Ureter (tissue), 1 donor: ENCODE measurements at places on chromosomes 5 and 9. TPM values are rescaled to one million over a fixed set of nuclear protein-coding genes. Genes with fewer than 3 reads are reported as not detected.

Gene PCDHB16
- total RNA-seq, result 3.4 TPM

GRCh38 chr9:21443849-21444625 lies 3.8 kb downstream of the IFNA1 start:
- no peak for DNase-seq

- DNase-seq, result no peak
Measured at GRCh38 chr9:627336-627970, 214.0 kb upstream of the DMRT1 start.

Gene PCDHA4
- total RNA-seq, result 1.5 TPM

Gene ZMAT2
- total RNA-seq, result 58.5 TPM

DNA sequence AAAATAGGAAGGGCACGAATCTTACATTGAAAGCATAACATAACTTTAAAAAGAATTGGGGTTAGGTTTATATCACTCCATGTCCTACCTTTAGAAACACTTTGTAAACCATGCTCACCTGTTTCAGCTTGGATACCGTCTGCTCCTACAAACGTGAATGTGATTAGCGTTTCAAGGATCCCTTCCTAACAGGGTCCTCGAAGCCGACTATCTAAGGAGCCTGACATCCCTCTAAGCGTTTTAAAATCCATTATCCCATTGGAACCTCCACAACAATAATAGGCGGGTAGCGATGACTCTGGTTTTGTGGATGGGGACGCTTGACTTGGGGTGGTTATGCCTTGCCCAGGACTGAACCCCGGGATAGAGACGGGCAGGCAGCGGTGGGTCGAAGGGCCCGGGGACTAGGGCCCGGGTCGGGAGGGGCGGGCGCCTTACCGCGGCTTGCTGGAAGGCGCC lies 937 bp downstream of the SVEP1 start:
- DNase-seq, result no peak

DNA sequence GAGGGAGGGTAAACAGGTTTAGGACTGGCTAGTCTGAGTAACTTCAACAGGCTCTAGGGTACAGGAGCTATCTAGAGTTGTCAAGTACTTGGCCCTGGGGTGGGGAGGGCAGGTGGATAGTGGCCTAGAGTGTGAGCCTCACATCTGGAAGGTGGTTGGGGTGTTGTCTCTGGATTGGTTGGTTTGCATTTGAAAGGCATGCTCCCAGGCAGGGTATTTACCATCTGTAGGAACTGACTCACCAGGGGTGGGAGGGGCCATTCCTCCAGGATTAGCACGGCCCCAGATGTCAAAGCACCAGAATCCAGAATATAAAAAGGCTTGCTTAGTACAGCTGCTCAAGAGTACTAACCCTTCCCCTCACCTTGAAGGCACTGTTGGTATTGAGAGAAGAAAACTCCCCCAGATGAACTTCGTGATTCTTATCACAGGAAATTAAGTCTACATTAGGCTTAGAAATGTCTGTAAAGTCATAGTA lies 193.3 kb downstream of the NTRK2 start:
- DNase-seq, result no peak

DNA sequence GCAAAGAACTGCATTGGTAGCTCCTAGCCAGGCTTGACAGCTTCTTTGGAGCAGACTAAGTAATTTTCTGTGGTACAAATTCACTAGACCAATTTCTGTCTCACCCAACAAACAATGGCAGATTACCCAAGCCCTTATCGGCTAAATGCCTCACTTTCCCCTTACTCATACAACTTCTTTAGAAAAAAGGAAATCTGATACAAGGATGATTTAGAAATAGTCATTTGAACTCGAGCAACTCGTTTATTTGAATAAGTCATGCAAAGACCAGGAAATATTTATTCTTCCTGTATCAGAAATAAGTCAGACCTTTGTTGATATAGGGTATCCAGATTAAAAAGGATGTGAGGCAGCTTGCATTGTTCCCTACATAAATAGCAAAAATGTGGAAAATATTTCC lies 170.4 kb upstream of the CDH6 start:
- no peak for DNase-seq

DNA sequence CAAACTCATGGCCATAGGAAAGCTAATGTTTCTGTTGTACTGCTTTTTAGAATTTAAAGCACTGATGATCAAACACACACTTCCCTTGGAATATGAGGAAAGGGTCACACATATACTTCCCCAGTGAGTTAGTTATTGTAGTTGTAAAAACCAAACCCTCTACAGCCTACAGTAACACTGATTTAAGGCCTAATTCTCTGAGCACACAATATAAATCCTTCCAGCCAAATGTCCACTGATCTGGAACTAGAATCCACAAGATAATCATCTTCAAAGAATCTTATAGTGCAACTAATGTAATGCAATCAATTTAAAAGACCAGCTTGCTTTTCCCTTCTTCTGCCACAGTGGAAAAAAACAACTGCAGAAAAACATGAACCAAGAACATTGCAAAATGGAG lies 219.3 kb downstream of the CAAP1 start:
- DNase-seq, result no peak

DNA sequence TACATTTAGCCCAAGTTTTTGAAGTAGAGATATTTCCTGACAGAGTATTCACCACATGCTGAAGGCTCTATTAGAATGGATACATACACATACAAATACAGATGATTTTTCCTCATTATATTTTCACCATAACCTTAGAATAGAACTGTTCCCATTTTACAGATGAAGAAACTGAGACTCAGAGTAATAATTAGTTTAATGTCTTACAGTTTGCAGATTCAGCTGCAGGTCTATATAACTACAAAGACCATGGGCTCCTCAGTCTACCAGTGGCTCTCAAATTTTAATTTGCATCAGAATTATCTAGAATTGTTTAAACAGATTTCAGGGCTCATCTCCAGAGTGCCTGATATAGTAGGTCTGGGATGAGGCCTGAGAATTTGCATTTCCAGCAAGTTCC lies 64.4 kb downstream of the GRAMD2B start:
- DNase-seq, result no peak

DNA sequence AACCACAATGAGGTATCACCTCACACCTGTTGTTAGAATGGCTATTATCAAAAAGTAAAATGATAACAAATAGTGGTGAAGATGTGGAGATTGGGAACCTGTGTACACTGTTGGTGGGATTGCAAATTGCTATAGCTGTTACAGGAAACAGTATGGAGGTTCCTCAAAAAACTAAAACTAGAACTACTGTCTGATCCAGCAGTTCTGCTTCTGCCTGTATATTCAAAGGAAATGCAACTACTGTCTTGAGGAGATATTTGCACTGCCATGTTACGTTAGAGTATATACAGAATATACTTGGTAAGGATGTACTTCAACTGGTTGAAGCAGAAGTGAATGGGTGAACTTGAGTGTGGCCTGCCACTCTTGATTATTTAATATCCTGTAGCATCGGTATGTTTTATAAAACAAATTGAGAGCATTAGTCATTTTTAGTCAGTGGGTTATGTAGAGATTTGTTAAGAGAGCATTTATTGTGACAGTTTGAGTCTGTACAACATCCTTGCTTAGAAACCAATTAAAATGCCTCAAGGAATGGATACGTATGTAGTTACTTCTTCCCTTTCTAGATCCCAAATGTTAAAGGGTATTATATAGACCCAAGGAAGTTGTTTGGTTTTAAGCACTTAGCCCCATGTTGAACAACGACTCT lies 37.5 kb downstream of the ZCCHC7 start:
- DNase-seq, result no peak

Gene CDC14B
- total RNA-seq, result 42.0 TPM

- DNase-seq, result no peak
Measured at GRCh38 chr5:16504571-16504970, 39.0 kb upstream of the ZNF622 start.

Gene TMEM38B
- 11.1 TPM for total RNA-seq

- no peak for DNase-seq
Measured at GRCh38 chr5:59660737-59661136, 232.8 kb downstream of the PDE4D start.
